ENCODE measurements at places on chromosomes 6 and 20.
A peak's percentile ranks its signal among the peaks of the same experiment; 100 is the strongest.

DNA sequence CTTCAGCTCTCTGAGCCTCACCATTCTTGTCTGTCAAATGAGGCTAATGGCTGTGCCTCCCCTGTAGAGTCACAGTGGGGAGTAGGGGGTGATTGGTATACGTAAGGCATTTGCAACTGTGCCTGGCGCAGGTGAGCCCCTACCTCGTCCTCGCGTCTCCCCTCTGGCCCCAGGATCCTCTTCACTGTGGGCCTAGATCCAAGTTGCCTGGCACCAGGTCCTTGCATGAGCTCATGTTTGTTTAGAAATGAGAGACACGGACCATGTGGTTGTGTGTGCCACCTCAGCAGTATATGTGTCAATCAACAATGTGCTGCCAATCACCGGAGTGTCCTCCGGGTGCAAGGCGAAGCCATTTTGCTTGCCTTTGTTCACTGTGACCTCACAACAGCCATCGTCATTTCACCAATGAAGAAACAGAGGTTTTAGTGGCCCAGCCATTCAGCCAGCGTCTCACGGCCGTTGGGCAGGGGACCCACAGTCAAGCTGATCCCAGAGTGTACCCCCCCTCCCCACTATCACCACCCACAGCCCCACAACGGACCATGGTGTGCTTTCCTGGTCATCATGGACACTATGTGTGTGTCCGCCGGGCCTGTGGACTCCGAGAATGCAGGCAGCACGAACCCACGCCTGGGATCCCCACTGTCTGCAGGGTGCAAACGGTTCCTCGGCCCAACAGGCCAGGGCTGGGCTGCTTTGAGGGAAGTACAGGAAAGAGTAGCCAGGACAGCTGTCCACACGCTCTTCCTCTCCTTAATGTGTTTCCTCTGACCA is 35.9 kb upstream of the STX16 start:
- DNase-seq: no peak

DNA sequence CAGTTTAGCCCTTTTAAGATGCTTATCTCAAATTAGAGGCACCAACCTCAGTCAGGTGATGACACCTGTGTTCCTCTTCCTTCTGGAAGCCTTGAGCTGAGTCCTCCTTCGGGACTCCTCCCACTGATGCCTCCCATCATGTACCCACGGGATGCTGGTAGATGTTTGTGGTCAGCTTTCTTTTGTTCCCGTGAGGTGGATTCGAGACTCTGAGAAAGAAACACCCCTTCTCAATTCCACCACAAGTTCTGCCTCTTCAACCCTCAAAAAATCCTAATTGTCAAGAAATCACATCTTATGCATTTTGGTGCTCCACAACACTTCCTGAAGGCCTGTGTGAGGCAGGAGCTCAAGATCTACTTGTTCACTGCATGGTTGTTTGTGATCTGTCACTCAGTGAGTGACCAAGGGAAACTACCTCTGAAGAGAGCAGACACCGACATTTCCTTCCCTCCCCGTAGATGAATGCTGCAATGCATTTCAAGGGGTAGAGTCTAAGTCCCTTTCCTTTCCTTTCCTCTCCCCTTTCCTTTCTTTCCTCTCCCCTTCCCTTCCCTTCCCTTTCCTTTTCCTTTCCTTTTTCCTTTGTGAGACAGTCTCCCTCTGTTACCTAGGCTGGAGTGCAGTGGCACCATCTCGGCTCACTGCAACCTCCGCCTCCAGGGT is 50.5 kb downstream of the PCNA start:
- DNase-seq: no peak

DNA sequence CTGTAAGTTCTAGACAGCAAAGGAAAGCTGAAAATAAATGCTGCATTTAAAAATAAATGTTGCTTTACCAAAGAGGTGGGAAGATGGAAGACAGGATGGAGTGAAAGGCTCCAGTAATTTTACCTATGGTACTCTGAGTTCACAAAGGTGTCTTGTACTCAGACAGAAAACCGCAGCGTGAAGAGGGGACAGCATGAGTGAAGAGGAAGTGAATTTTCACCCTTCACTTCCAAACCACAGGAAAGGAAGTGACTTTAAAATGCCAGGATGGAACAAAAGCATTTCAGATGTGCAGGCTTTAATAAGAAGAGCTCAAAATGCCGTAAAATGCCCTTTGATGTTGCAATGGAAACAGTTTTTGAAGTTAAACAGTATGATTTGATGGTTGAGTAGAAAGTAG is 91.2 kb upstream of the TINAG start:
- DNase-seq: no peak

- peak; percentile 96 for DNase-seq
These were observed 106.6 kb downstream of the TRIM27 start for GRCh38 chr6:28816909-28817807.

GRCh38 chr6:39577446-39578165 is 147.6 kb downstream of the KIF6 start:
- no peak for DNase-seq

DNA sequence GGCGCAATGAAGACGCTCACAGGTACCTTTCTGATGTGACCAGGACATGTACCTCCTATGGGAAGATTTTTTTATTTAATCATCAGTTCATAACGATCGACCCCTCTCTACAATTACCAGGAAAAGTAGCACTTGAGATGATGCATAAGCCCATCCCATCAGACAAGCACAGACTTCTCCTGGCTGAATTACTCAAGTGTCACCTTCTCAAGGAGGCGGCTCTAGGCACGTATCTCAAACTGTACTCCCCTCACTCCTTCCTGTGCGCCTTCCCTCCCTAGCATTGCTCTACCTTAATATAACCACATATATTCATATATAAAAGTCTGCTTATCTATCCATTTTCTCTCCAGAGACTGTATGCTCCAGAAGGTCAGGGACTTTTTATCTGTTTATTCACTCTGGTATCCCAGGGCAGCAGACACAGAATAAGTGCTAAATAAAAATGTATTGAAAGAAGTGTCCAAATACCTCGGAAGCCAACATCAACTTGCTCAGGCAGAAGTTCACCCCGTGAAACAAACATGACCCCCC is 71.5 kb downstream of the CNKSR3 start:
- no peak for DNase-seq

GRCh38 chr6:149925974-149926777 is 3.3 kb upstream of the RAET1G start:
- DNase-seq: peak; percentile 56

GRCh38 chr20:62539198-62540045 is 63.6 kb upstream of the GATA5 start:
- no peak for DNase-seq

DNA sequence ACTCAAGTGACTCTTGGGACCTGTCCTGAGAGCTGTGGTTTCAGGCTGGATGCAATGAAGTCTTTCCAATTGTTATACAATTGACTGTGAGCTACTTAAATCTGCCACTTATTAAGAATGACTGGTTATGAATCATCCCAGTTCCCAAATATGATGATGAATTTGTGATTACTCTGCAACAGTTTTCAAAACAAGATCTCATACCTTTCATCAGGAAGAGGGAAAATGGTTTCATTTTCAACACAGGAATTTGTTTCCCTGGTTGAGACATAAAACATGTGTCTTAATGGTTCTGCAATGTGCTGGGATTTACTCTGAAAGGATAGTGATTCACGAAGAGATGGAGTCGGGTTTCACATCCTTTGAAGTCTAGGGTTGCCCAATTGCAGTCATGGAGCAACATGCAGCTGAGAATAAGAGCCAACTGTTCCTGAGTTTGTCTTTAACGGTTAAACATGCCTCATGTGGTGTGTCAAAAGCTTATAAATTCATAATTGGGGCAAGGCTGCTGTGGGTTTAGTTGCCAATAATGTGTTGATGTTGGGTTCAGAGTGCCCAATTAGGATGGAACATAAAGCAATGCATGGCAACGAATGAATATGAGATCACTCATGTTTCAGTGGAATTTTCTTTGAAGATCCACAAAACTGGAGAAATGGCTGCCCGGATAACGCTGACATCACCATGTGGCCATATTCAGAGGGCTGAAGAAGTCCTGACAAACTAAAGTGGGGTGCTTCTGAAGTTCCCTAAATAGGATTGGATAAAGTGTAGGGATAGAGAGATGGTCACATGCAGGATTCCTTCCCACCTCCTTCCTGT is 41.0 kb downstream of the CYP24A1 start:
- DNase-seq: peak; percentile 66

DNA sequence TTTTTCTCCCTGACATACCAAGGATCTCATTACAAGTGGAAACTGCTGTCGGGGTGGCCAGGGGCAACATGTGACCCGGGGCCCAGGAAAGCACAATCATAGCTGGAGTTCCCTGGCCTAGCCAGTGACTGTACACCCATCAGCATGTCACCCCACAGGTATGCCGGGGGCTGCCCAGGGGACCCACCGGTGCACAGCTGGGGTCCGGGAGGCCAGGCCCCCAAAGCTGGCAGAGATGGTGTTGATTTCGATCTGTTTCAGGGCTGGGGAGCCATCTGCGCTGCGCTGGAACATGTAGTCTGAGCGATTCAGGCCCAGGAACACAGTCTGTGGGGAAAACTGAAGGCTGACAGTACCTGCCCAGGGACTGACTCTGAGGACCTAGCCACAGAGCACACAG is 13.3 kb downstream of the GSS start:
- DNase-seq: no peak

GRCh38 chr6:166222631-166223030 is 55.0 kb upstream of the TBXT start:
- DNase-seq: no peak

DNA sequence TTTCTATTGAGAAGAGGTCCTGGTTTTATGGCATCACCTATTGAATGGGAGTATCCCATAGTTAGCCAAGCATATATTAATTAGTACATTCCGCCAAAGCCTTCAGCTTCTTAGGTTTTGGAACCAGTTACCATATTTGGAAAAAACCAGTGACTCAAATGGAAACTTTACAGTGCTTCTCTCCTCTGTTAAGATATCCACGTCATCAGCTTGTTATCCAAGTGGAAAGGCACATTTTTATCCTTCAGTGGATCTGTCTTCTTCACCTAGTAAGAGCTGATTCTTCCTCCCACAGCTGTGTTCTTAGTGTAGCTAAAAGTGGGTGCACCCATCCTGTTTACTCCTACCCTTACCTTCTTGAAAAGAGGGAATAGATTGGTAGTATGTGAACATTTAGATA is 34.5 kb downstream of the TPD52L1 start:
- no peak for DNase-seq

DNA sequence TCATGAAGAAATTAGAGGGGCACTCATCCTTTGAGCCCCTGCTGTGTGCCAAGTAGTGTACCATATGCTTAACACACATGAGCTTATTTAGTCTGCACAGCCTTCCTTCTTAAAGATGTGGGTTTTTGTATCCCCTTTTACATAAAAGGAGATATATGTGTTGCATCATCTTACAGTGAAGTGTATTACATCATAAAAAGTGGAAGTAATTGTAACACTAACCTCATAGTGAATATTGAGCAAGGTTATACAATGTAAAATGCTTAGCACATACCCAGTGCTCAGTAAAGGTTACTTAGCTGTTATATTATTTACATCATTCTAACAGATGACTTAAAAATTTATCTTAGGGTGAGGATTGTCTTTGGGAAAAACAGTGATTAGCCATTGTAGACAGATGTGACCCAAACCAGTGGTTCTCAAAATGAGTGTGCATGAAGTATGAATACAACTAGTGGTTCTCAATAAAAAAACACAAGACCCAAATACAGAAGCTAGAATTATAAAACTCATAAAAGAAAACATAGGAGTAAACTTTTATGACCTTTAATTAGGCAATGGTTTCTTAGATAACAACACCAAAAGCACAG is 3.8 kb upstream of the PIGU start:
- no peak for DNase-seq

GRCh38 chr6:11428895-11429294 is 108.7 kb upstream of the TMEM170B start:
- no peak for DNase-seq

DNA sequence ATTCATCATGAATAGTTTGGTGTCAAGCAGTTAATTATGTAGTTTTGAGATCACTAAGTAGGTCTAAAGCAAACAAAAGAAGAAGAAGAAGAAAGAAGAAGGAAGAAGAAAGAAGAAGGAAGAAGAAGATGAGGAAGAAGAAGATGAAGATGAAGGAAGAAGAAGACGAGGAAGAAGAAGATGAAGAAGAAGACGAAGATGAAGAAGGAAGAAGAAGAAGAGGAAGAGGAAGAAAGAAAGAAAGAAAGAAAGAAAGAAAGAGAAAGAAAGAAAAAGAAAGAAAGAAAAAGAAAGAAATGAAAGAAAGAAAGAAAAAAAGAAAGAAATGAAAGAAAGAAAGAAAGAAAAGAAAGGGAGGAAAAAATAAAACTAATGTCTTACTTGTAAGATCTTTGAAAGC is 9.2 kb downstream of the TMC2 start:
- no peak for DNase-seq

DNA sequence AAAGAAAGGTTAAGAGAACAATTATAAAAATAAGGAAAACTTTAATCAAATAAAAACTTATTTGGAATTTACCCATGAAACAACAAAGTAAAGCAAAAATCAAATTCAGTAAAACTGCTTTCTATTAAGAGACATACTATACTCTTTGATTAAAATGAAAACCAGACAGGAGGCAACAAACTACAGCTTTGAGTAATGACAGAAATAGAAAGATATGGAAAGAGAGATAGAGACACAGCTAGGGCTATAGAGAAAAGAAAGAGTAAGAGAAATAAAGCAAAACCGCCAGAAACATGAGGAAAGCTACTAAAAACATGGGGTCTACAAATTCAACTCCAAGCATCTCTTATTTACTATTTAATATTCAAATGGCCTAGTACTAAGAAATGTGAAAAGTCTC is 67.6 kb downstream of the PHIP start:
- no peak for DNase-seq

- DNase-seq: no peak
These were observed 142.4 kb downstream of the TTLL2 start for GRCh38 chr6:167467282-167467681.

DNA sequence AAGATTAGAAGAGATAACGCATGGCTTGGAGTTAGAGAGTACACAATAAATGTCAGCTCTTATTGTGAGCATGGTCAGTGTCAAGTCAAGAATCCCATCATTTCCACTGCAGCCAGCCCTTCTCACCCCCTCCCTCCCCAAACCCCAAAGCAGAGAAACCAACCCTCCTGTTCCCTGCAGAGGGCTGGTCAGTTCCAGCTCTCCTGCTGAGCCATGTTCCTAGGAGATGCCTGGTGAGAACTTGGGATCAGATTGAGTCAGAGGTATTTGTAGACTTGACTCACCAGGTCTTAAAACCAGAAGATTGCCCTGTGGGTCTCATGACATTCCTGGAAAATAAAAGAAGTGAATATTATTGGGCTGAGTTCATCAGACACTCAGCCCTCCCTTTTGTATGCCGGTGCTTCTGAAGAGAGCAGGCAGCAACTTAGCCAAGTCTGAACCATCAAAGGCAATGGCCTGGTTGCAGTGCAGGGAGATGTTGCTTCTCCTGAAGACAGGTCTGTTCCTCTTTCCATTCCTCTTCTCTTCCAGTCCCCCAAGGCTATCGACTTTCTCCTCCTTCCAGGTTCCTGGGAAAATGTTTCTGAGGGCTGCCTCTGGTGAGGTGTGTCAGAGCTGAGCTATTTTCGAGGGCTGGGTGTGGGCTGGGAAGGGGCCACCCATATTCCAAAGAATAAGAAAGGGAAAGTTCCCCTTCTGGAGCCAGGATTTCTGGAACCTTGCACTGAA is 278.2 kb upstream of the SUPT3H start:
- DNase-seq: peak; percentile 84

GRCh38 chr6:53437557-53438202 is 88.9 kb upstream of the ELOVL5 start:
- peak; percentile 48 for DNase-seq

- DNase-seq: no peak
These were observed 12.9 kb downstream of the BANF2 start for GRCh38 chr20:17712708-17713107.

GRCh38 chr6:121032268-121033006 is 301.8 kb downstream of the TBC1D32 start:
- DNase-seq: no peak

All from Panc1 (cell line).